ENCODE measurements at places on chromosomes 2 and 18.

GRCh38 chr2:138321458-138321857 is 180.1 kb upstream of the SPOPL start:
- no peak for DNase-seq

DNA sequence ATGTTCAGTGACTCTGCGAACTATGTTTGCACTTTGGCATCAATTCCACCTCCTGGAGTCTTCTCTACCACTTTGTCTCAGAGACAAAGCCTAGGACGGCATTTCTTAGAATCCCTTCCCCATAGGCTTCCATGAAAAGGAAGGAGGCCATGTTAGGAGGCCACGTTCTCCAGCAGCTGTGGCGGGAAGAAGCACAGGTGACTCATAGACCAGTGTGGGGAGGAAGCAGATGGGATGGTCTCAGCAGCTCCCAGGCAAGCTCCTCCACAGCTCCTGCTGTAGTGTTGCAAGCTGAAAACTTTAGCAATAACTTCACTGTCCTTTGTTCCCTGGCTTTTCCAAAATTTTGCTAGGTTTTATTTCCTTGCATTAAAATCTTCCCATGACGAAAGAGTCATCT is 781.3 kb upstream of the ID2 start:
- DNase-seq = no peak

DNA sequence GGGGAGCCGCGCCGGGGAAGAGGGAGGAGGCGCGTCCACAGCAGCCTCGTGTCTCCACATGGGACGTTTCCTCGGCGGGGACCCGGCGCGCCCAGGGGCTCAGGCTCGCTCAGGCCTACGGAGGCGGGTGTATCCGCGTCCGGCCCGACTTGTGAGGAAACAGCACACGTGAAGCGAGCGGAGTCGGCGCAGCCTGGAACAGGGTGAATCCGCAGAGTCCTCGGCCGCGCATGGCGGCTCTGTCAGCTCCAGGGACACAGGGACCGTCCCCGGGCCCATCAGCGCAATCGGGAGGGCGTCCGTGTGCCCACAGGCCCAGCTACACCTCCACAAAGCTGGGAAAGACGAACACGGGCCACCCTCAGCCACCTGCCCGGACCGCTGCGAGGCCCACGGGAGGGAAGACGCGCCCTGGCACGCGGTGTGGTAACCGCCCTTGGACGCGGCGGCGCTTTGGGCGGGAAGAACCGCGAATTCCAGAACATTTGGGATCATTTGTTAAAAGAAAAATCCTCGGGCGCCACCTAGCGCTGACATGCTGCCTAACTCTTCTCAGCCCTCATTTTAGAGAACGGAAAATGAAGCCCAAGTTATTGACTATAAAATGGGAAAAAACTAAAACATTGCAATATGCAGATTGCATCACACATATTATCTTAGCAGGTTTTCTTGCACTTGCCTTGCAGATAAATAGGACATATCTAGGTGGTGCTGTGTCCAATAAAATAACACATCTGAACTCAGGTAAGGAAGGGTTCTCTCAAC is 40.4 kb downstream of the TMEM18 start:
- DNase-seq = peak; percentile 18

DNA sequence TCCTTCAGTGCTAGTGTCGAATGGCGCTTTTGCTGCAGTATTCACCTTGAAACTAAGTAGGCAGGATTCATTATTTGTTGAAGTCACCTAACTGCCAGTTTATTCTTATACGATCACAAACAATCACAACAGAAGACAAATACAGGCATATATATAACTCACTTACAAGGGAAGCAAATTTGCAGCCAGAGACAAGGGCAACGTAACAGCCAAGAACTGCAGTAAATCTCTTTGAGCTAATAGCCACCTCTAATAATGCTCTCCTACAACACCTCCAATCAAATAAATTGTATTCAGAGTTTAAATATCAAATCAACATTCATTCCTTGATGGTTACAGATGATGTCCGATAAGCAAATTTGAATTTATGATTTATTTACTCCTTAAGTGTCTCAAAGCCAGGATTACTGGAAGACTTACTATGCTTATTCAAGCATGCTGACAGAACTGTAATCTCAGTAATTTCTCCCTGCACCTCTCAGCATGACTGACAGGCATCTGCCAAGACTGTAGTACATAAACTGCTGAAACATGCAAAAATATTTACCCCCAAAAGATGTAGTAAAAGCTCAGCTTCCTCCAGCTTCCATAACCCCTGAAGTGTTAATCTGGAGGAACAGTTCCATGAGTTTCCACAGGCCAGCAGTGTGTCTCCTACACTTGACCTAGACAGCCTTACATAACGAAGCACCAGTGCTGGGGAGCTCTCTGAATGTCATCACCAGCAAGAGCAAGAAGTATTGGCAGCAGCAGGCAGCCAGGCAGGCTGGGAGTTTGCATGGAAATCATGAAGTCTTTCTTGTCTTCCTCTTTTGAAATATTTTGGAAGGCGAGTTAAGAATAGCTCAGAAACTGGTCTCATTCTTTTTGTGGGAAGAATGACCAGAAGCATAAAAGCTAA is 20.9 kb upstream of the SCN1A start:
- DNase-seq = no peak

DNA sequence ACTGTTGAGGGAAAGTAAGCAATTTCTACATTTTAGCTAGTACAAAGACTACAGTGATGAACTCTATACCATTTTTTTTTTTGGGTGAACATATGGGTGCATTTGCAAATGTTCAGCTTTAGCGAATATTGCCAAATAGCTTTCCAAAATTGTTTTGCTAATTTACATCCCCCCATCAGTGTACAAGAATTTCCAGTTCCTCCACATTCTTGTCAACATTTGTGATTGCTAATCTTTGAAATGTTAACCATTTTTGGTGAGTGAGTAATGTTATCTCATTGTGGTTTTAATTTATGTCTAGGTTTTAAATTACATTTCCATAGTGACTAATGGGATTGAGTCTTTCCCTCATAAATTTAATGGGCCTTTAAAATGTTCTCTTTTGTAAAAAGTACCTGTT is 16.4 kb upstream of the CNRIP1 start:
- DNase-seq = no peak

- no peak for DNase-seq
Observed at GRCh38 chr2:72128843-72129227, 18.8 kb downstream of the CYP26B1 start.

- DNase-seq = no peak
Observed at GRCh38 chr2:170896622-170897021, 32.4 kb upstream of the GORASP2 start.

- DNase-seq = no peak
Observed at GRCh38 chr18:3391704-3392466, 58.1 kb upstream of the TGIF1 start.

DNA sequence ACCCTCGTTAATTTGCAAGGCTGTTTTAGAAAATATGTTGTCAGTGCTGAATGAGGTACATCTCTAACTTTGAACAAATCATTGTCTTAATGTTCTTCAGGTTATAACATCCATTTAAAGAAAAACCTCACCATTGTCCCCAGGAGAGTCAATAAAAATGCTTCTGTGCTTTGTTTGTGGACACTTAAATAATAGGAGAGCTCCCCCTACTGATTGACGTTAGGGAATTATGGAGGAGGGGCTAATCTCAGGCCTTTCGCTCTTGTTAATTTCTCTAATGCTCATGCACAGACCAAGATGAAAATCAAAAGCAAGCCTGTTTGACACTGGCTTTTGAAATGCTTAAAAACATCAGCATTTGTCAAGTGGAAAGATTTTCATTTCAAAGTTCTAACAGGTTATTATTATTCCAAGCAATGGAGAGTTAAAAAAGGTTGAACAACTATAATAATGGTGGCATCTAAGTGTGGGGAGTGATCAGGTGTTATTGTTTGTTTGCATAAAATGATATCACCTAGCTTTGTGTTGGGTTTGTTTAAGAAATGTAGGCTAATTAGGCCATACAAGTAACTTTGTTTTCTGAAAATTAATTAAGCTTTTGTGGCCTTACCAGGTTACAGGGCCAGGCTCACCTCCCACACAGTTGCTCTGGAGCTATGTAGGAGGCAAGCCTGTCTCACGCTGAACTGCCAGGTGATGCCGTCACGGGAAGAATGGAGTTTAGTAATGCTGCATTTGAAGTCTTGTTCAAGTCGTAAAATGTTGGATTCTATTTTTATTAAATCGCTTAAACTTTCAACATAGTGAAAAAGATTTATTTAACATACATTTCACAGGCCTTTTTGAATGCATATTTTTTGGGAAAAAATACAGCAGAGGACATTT is 51.7 kb upstream of the SMIM21 start:
- peak; percentile 3 for DNase-seq

DNA sequence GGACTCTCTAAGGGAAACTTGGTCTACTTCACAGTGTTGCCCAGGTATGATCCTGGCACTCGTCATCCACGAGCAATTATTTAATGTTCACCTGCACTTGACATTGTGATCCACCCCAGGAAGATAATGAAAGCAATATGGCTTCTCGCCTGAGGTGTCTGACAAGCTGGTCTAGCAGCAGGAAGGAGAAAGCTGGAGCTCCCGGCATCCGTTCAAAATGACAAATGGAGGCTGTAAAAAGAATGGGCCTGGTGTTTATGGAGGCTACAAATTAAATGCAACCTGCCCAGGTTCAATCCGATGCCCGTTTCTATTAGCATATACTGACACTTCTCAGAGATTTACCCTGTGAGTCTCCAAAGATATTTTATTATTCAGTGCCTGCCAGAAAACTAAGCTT is 317.6 kb downstream of the CTNNA2 start:
- no peak for DNase-seq

- DNase-seq = no peak
Observed at GRCh38 chr2:227164763-227165291, 403 bp downstream of the COL4A3 start.

DNA sequence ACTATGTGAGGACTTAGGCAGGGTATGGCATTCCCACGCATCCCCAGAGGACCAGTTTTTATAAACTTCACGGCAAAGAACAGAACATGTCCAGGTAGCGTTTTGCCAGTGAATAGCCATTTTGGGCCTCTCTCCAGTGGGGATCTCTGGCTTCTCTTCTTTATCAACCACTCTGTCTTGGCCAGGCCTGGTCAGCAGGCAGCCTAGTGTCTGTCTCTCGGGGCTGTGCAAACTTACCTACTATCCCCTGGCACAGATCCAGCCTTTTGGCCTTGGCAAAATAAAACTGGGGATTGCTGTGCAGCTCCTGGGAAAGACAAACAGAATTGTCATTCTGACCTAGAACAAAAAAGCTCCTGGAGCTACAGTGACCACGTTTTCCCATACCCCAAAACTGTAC is 14.5 kb downstream of the CAPN14 start:
- no peak for DNase-seq

- DNase-seq = no peak
Observed at GRCh38 chr18:55248495-55248894, 289.2 kb upstream of the CCDC68 start.

- no peak for DNase-seq
Observed at GRCh38 chr18:56267334-56267733, 371.1 kb downstream of the TXNL1 start.

DNA sequence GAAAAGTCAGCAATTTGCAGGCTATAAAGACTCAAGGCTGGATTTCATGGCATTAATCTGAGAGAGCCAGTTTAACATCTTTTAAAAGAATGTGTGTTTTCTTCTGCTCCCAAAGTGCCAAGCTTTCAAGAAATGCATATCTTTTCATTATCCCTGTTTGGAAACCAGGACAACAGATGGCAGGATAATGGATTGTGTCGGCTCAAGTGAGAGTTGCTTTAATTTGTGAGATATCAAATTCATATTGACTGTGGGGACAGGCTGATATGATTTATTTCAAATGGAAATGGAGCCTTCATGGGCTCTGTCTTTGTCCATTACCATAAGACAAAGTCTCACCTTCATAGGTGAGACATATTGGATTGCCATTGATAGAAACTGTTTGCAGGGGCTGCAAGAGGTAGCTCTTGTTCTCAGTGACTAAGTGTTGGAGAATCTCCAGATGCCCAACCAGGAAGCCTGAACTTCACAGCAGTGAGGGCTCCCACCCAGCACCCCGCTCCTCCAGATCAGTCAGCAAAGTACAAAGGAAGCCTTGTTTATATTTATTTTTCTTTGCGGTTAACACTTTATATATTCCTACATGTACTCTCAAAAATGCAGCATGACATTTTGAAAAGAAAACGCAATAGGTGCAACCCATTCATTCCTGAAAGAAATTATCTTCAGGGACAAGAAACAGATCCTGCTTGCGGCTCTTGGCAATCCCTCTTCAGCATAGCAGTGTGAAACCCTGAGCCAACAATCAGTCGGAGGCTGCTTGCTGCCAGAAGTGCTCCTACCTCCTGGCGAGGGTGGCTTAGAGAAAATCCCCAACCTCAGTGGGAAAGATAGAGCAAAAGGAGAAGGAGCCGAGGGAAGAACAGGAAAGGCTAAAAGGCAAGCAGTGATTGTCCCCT is 65.8 kb upstream of the ATL2 start:
- DNase-seq = no peak

DNA sequence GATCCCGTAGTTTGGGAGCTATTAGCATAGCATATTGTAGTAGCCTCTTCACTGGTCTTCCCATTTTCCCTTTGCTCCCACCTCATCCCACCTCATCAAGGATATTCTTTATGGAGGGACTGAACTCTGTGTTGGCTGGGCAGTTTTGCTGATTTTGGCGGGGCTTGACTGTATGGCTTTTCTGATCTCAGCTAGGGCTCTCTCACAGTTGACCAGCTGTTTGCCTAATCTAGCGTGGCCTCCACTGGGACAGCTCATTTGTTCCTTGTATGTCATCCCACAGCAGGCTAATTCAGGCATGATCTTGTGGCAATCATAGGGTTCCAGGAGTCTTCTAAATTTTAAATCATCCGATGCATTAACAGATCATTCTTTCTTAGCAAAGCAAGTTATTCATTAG is 30.2 kb upstream of the MTX2 start:
- DNase-seq = no peak
